ENCODE measurements at places on chromosomes 6 and 20.

GRCh38 chr20:13259921-13260320, 38.8 kb downstream of the ISM1 start:
- DNase-seq: no peak

GRCh38 chr6:39049575-39050283, 1.1 kb downstream of the GLP1R start:
- no peak for DNase-seq

GRCh38 chr6:73801652-73802268, 105.8 kb downstream of the CD109 start:
- DNase-seq: no peak

- DNase-seq: no peak
Measured at GRCh38 chr6:5109436-5109835, 24.3 kb downstream of the PPP1R3G start.

GRCh38 chr6:22327881-22328280, 31.0 kb upstream of the PRL start:
- no peak for DNase-seq

DNA sequence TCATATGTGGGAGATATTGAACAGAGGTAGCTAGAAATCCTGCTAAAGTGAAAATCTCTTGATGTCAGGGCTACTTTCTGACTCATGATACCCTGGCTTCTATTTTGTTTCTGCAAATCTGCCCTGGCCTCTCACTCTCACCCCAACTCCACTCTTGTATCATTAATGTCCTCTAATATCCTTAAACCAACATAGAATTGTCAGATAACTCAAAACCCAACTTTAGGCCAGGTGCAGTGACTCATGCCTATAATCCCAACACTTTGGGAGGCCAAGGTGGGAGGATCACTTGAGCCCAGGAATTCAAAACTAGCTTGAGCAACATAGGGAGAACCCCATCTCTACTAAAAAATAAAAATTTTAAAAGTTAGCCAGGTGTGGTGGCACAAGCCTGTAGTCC, 33.8 kb upstream of the OSTM1 start:
- no peak for DNase-seq

DNA sequence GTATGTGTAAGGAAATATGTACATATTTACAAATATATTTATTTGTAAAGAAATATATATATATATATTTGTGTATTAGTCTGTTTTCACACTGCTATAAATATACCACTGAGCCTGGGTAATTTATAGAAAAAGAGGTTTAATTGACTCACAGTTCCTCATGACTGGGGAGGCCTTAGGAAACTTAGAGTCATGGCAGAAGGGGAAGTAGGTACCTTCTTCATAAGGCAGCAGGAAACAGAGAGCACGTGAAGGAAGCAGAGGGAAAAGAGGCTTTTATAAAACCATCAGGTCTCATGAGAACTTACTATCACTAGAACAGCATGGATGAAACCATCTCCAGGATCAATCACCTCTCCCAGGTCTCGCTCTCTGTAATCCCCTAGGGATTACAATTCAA, 644.5 kb upstream of the HS3ST5 start:
- DNase-seq: no peak

DNA sequence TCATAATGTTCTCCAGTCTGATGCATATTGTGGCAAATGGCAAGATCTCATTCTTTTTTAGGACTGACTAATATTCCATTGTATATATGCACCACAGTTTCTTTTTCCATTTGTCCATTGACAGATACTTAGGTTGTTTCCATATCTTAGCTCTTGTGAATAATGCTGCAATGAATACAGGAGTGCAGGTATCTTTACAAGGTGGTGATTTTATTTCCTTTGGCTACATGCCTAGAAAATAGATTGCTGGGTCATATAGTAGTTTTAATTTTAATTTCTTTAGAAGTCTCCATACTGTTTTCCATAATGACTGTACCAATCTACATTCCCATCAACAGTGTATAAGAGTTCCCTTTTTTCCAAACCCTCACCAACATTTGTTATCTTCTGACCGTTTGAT, 97.5 kb downstream of the TRMT11 start:
- DNase-seq: no peak

DNA sequence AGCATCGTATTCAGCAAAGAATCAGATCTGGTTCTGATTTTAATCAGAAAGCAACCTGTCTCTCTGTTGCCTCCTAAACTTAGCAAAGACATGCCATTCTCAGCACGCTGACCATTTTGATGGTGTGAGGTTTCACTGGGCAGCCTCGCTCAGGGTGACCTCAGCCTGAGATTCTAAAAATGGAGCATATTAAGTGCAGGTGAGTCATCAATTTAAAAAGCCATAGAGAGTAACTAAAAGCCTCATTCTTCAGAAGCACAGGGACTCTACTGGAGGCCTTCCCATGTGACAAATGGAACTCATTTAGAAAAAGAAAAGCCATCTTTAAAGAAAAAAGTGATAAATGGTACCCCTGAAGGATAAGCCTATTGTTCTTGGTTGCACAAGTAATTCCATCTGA, 91.3 kb downstream of the FILIP1 start:
- DNase-seq: no peak

DNA sequence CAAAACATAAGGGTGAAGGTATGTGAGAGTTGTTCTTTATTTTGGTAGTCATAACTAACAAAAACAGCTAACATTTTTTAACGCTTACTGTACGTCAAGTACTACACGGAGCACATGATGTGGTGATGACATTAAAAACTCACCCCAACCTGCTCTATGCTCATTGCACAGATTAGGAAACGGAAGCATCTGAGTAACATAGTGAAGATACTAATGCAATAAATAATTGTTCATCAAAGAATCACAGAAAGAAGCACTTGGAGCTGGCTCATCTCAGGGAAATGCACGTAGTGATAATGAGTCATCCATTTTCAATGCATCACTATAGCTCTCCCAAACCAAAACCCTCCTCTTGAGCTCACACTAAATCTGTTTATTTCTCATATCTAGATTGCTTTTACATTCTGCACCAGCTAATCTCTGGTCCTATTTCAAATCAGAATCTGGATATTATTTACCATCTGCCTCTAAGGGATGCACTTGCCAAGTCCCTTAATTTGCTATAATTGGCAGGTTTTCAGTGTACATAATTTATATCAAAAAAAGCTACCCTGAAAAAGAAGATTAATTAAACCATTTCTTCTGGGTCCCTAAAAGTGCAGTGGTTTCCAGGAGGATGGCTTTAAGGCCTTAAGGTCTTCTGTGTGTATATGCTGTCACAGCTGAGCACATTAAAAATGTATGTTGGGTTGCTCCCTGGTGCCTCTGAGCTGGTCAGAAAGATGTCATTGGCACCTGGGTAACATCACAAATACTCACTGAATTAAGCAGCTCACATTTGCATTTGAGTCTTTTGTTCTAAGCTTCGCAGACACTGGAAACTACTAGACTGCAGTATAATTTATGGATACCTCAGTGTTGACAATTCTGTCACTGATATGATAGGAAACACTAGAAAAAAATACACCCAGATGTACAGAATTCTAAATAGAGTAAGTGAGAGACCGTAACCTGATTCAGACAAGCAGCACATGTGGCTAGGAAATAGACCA, 677.4 kb upstream of the CITED2 start:
- no peak for DNase-seq

DNA sequence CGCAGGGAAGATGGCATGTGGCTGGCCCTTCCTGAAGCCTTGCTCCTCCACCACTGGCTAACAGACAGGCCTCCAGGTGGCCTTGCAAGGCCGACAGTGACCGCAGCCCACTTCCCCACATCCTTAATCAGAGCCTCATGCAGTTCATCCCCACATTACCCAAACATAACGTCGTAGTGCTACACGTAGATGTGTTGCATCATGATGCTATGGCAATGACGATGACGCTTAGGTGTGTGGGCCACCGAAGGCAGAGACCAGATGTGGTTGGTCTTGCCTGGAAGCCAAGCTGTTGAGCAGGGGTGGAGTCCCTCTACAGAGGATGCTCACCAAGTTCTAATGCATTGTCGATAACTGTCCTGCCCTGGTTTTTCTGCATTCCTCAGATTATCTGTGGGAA, 5.6 kb downstream of the CD93 start:
- DNase-seq: no peak

DNA sequence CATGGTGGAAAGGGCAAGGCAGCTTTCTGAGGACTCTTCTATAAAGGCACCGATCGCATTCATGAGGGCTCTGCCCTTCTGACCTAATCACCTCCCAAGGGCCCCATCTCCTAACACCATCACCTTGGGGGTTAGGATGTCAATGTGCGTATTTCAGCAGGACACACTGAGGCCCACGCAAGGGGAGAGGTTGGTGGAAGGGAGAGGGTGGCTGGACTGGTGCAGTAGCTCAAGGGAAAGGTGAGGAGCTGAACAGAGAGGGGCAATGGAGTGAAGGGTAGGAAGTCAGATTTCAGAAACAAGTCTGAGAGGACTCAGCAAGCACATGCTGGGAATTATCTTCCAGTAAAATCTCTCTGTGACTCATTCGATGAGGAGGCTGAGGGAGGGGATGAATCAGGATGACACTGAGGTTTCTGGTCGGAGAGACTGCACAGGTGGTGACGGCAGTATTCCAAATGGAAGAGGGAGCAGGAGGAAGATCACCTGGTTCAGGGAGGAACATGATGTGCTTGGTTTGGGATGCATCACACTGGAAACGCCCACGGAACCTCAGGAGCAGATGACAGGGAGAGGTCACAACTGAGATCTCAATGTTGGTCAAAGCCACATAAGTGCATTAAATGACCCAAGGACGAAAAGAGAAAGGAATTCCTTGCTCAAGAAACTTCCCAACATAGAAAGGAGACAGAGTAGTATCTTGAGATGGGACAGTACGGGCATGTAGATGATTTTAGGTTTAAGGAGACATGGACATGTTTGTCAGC, 67.1 kb downstream of the TFAP2A start:
- DNase-seq: no peak

DNA sequence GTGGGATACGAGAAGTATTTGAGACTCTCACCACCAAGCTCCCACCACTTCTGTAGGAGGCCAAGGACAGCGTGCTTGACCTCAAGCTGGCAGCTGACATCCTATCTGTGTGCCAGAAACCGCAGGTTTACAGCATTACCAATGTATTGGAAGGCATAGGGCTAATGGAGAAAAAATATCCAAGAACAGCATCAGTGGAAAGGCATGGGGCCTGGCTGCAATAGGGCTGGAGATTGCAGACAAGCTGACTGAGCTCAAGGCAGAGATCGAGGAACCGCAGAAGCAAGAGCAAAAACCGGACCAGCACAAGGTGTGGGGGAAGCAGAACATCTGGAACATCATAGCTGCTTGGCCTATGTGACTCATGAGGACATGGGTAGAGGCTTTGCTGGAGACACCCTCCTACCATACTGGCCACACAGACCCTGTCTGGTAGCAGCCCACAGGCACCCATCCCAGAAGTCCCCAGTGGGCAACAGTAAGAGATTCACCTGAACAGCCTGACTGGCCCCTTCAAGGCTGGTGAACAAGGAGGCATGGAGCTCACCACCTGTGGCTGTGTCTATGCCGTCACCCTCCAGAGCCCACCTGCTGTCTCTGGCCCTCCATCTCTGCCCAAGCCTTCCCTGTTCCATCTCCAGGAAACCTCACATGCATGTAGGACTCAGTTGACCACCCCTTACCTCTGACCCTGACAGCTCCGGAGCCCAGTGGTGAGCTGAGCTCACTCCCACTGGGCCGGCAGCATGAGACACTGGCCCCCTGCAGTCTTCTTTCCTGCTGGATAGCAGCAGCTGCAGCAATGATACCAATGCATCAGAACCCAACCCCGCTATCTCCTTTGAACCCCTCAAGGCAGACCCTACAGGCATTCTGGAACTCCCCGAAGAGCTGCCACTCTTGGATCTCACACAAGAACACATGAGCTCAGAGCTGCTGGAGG, 171.1 kb downstream of the KIF6 start:
- DNase-seq: no peak

DNA sequence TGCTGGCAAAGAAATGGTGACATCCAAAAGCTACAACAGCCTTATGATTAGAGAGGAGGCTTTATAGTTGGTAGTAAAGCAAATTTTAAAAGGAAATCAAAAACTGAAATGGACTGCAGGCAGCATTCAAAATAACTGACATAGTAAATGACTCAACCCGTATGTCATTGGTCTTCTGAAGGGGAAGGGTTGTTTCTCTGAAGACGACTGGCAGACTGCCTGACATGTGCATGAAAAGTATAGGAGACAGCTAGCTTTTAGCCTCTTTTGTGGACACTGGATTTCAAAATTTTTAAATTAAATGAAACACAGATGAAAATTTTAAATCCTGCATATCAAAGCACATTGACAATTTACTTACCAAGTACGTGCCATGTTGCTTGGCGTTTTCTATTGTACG, 90.7 kb downstream of the TRMT6 start:
- DNase-seq: no peak

GRCh38 chr6:37285861-37286311, 27.9 kb upstream of the TMEM217 start:
- no peak for DNase-seq

GRCh38 chr20:38201356-38201755, 36.3 kb upstream of the TGM2 start:
- no peak for DNase-seq

Data from stimulated activated CD4-positive, alpha-beta T cell treated with anti-CD3 and anti-CD28 coated beads, Interleukin-1b, Interleukin-23, amount 100 ng/mL, for 1 hour (primary cell).